ENCODE measurements at places on chromosomes 7 and 10.

DNA sequence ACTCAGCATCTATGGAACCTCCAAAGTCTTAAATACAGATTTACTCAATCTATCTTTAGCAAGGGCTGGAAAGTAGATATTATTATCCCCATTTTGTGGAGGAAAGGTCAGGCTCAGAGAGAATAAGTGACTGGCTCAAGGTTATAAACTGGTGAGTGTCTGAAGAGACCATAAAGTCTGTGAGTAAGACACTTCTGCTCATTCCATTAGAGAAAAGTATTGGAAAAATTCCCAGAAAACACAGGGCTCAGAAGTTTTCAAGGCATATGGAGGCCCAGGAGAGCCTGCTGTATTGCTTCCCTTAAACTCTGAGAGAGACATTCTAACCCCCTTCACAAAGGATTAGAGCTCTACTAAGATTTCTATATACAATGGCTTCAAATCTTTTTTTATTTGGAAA lies 134.8 kb downstream of the PCDH15 start:
- DNase-seq, result no peak

DNA sequence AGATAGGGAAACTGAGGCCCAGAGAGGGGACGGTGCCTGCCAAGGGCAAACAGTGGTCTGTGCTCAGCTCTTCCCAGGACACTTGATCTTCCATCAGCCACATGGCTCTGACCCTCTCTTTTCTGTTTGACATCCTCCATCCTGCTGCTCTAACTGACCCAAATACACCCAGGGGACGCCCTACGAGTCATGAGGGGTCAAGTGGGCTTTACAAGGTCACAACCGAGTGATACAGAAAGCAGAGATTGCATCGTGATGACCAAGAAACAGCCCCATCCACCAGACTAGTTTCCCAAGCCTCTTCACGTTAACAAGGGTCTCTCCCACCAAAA lies 131.2 kb upstream of the UNC5B start:
- DNase-seq, result no peak

GRCh38 chr7:151372612-151373265 lies 31.1 kb downstream of the NUB1 start:
- no peak for DNase-seq

GRCh38 chr10:69180525-69181204 lies 631 bp downstream of the SUPV3L1 start:
- no peak for DNase-seq

DNA sequence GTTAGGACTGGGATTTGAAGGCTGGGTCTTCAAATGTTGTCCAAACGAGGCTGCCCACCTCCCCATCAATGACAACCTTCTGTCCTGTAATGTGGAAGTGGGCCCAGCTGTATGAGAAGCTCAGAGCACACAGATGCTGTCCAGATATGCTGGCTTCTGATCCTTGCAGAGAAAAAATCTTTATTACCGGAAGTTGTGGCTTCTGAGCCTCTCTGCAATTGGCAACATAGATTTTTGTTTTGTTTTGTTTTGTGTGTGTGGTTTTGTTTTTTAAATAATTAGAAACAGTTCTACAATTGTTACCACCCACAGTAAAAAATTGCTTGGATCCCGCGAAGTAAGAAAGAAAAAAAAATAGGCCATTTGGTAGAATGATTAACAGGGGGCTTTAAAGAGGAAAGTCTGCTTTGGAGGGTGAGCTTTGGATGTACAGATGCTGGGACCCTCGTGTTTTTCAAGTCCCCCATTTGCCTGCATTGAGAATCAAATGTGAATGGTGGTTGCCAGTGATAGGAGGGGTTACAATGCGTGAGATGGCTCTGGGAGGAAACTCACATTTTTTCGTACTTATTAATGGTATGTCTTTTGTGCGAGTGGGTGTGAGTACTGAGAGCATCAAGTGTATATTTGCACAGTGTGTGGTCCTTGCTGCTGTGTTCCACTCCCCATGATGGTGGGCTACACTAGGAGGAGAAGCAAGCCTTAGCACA lies 153.2 kb downstream of the TCF7L2 start:
- DNase-seq, result no peak

DNA sequence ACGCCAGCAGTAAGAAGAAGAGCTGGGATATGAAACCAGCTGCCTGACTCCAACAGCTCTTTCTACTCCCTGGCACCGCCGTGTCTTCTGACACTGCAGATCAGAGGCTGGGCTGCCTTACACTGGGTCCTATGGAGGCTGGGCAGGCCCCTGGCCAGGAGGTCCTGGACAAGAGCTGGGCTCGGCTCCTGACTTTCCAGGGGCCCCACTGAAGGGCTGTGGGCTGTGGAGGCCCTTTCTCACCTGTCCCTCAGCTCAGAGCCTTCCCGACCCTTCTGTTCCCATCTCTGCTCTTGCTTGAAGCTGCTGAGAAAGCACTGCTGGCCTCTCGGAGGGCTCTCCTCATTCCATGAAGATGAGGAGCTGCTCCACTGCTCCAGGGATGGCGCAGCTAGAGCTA lies 85.9 kb upstream of the UNC5B start:
- DNase-seq, result no peak

DNA sequence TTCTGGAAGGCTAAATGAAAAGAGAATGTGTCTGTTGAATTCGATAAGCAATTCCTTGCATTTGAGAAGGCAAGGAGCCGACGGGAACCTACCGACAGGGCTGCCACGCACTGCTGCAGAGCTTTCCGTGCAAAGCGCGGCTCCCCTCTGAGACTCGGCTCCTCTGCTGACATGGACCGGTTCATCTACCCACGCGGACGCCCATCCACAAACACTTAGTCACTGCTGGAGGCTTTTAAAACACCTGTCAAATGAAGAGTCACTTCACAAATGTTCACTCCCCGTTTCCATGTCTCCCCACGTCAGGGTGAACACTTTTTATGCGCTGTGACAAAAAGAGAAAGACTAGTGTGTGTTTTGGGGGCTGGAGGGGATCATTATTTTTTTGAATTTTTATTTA lies 32.0 kb downstream of the AMZ1 start:
- DNase-seq, result no peak

GRCh38 chr10:49282879-49283341 lies 16.1 kb upstream of the C10orf71 start:
- DNase-seq, result peak; percentile 33

- no peak for DNase-seq
Observed at GRCh38 chr7:123431075-123431614, 103.2 kb downstream of the IQUB start.
